NCI-H526 treated with DMSO at 0.1 percent for 48 hours (cell line): ENCODE measurements at places on chromosomes 3 and 15.

DNA sequence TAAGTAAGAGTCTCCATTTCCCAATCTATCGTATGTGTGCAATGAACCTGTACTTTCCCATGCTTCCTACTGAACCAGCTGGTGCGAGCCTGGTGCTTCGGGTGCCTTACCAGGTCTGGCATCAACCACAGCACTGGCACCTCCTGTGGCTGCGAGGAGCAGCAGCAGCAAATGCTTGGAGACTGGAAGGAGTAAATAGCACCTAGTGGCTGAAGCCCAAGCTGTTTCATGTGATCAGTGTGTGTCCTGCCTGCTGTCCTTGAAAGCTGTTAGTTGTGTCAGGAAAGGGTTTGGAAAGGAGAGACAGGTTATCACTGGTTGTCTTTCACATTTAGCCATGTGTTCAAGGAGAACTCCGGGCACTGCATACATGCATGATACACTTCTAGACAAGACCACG is 31.8 kb downstream of the PCOLCE2 start:
- DNase-seq = peak; percentile 56

DNA sequence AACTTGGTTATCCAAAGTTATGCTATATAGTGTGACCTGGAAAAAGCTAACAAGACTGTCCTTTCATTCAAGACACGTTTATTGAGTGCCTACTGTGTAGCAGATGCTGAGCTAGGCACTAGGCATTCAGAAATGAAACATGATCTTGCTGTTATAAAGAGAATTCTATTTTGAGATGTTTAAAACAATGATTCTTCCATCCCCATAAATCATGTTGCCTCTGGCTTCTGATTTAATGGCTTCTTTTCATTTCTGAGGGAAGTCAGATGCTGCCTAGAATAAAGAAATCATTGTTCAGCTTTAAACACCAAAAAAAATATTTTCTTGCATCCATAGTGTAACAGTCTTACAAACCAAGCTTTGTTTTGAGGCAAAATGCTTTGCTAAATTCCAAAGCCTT is 620.9 kb upstream of the UBE2E2 start:
- no peak for DNase-seq

GRCh38 chr3:120348065-120348990 is 826 bp downstream of the LRRC58 start:
- DNase-seq = peak; percentile 61

- no peak for DNase-seq
Measured at GRCh38 chr3:56819016-56819809, 17.5 kb upstream of the ARHGEF3 start.

DNA sequence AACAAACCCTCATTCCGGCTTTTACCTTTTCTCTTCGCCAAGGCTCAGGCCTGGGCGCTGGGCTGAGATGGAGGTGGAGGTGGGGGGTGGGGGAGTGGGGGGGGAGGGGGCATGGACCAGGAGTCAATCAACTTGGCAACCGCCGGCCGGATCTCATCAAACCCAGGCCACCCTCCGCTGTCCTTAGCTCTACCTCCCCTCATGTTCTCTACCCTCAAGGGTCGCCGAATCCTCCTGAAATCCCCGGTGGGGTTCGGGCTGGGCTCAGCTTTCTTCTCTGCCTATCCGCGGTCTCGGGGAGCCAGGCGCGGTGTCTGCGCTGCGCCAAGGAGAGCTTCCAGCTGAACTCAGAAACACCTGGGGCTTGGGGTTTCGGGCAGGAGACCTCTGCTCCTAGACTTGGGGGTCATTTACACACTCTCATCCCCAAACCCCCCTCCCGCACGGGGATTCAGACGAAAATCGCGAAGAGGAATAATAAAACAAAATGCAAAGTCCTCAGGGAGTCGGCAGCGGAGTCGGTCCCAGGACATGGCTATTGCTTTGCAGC is 2.5 kb downstream of the ONECUT1 start:
- no peak for DNase-seq

- DNase-seq = no peak
Measured at GRCh38 chr15:52876991-52877663, 87.0 kb upstream of the ONECUT1 start.

DNA sequence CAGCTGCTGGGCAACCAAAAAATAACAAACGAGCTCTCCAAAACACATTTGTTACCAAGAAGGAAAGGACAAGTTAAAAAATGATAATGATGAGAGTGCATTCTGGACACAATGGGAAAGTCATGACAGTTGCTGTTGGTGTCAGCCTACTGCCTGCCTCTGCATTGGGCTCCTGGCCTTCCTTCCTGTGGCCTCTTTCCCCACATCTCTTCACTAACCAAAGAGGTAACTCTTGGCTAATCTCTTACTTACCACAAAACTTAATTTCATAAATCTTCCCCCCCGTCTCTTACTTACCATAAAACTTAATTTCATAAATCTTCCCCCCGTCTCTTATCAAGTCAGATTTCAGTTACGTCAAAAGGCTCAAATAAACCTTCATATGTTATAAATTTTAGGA is 58.6 kb downstream of the AGTR1 start:
- DNase-seq = no peak
